GM19239 (cell line): ENCODE measurements at places on chromosomes 13 and 19.

GRCh38 chr19:42496460-42497133 lies 31.7 kb downstream of the CEACAM1 start:
- no peak for DNase-seq

- no peak for DNase-seq
Measured at GRCh38 chr13:76667551-76667950, 218.7 kb downstream of the KCTD12 start.

GRCh38 chr13:76597868-76598267 lies 288.3 kb downstream of the KCTD12 start:
- no peak for DNase-seq

- DNase-seq = no peak
Measured at GRCh38 chr13:92825938-92826596, 400.5 kb upstream of the GPC6 start.

- no peak for DNase-seq
Measured at GRCh38 chr13:20188667-20189553, 3.8 kb downstream of the GJB2 start.

GRCh38 chr19:34474233-34474989 lies 7.1 kb upstream of the WTIP start:
- no peak for DNase-seq

GRCh38 chr13:105991622-105992277 lies 543.7 kb downstream of the EFNB2 start:
- no peak for DNase-seq

DNA sequence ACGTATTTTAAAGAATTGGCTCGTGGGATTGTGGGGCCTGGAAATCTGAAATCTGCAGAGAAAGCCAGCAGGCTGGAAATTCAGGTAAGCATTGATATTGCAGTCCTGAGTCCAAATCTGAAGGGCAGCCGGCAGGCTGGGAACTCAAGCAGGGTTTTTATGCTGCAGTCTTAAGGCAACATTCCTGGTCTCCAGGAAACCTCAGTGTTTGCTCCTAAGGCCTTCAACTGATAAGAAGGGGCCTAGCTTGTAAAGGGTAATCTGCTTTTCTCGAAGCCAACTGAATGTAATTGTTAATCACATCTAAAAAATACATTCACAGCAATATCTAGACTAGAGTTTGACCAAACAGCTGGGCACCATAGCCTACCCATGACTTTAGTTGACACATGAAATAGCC lies 154.4 kb downstream of the EFNB2 start:
- no peak for DNase-seq

DNA sequence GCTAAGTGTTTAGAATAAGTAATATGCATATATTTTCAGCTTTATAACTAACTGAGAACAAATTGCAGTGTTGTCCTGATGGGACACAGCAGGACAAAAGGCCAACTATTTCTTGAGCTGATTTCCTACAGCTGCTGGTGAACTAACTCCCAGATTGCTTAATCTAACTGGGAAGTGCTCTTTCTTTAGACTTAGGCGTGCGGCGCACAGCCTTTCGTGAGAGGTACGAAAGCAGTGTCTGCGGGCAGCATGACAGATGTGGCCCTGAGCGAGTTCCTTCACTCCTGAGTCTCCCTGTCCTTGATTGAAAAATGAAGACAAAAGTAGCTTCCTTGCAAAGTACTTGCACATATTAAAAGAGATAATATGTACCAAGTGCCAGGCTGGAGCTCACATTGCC lies 47.3 kb upstream of the NPAS1 start:
- no peak for DNase-seq

DNA sequence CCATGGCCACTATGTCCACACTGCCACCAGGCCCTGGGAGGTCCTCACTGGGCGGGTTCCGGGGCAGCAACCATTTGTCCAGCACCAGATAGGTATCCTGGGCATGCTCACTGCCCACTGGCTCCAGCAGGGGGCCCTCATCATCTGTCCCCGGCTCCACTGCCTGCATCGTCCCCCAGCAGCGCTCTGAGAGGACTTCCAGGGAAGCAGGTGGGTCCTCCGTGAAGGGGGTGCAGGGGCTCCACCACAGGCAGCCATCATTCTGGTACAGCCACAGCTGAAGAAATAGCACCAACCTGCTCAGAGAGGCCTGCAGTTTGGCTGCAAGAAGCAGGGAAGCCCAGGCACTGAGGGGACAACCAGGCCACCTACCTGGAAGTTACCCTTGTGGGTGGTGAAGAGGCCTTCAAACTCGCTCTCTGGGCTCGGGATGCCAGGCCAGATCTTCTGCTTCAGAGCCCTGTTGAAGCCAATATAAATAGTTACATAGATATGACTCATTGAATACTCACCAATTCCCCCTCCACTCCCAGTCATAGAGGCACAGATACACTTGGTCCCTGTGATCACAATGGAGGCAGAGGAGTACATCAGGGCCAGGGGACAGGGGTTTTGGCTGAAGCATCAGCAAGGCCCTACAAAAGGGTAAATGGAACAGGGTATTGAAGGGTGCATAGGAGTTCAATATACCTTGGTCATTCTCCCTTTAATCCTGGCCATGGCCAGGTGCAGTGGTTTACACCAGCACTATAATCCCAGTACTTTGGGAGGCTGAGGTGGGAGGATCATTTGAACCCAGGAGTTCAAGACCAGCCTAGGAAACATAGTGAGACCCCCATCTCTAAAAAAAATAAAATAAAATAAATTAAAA lies 4.1 kb downstream of the SWSAP1 start:
- DNase-seq = no peak

- DNase-seq = no peak
Measured at GRCh38 chr13:98801626-98802418, 49.4 kb upstream of the SLC15A1 start.
